G401 (cell line): ENCODE measurements at places on chromosomes 5 and 9. TPM values are rescaled to one million over a fixed set of nuclear protein-coding genes. Genes with fewer than 3 reads are reported as not detected.

The SLC25A2 gene
- not detected in 2 replicates for total RNA-seq

The LCNL1 gene
- not detected in 2 replicates for total RNA-seq

The ARL14EPL gene
- total RNA-seq, result not detected in 2 replicates

The PRR16 gene
- total RNA-seq, result 0.49 TPM in 1 of 2 replicates, not detected in the other

The MSMP gene
- total RNA-seq, result not detected in 2 replicates

The ANGPTL2 gene
- total RNA-seq, result 10.3 and 24.4 TPM in 2 replicates

The OR1L1 gene
- not detected in 2 replicates for total RNA-seq

The PCDHB7 gene
- not detected in 2 replicates for total RNA-seq

The CIZ1 gene
- 13.7 and 17.5 TPM in 2 replicates for total RNA-seq

The TRPM3 gene
- not detected in 2 replicates for total RNA-seq

The GMCL2 gene
- 0.03 TPM in 1 of 2 replicates, not detected in the other for total RNA-seq

The WDR38 gene
- total RNA-seq, result 0.62 TPM in 1 of 2 replicates, not detected in the other

The CNTNAP3 gene
- 9.8 and 18.0 TPM in 2 replicates for total RNA-seq

The ITGA2 gene
- total RNA-seq, result not detected in 2 replicates

The ZBTB34 gene
- total RNA-seq, result 7.8 and 12.0 TPM in 2 replicates

DNA sequence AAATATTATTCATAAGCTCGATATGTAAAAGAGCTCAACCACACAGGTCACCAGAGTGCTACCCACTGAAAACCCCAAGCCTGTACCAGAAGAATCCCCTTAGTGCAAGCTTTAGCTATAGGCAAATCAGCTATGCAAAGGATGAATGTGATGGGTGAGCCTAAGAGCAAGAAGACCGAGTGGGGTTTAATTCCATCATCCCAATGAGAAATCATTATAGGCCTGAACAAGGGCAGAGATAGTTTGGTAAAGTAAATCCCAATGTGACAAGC, 21.8 kb downstream of the ELOVL7 start:
- DNase-seq, result no peak

DNA sequence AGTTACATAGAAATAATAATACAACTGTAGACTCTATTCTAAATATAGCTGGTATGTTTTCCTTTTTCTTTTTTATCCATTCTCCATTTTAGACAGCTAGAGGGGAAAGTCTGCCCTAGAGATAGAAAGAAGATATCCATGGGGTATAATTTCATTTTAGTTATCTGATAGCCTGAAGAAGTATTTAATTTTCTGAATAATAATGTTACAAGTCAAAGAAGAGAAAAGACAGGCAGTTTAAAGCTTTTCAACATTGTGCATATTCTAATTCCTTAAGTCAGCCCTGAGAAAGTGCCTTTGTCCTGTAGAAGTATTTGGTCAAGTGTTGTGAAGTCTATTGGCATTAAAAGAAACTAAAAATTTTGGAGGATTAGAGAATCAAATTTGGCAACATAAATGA, 2.5 kb upstream of the VCAN start:
- no peak for DNase-seq

DNA sequence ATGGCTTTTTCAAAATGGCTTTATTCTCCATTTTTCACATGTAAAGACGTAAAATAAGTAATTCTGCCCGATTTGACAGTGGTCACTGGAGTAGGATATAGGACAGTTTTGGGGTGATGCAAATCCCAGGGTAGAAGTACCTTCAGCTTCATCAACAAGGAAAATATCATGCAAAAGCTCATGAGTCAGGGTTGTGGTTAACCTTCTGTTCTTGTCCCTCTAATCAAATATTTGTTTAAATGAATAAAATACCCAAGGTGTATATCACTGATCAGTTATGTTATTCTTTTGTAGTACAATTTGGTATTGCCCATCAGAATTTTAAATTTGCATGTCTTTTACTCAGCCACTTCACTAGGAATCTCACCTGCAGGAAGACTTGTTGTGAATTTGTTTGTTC, 40.0 kb downstream of the FBXL7 start:
- DNase-seq, result no peak

DNA sequence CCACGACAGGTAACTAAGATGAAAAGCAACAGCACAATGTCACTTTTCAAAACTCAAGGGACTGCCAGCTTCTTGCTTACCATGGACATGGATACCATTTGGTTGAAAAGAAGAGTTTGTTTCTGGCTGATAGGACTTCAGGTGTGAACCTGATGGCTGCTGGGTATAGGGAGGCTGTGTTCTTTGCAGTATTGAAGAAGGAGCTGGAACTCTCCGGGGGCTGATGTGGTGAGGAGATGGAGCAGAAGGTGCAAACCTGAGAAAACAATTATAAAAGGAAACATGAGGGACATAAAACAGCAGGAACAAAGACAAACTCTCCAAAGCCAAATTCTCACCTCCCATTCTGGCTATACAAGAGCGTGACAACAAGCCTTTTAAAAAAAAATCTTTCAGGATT, 330.1 kb upstream of the RFX3 start:
- no peak for DNase-seq

DNA sequence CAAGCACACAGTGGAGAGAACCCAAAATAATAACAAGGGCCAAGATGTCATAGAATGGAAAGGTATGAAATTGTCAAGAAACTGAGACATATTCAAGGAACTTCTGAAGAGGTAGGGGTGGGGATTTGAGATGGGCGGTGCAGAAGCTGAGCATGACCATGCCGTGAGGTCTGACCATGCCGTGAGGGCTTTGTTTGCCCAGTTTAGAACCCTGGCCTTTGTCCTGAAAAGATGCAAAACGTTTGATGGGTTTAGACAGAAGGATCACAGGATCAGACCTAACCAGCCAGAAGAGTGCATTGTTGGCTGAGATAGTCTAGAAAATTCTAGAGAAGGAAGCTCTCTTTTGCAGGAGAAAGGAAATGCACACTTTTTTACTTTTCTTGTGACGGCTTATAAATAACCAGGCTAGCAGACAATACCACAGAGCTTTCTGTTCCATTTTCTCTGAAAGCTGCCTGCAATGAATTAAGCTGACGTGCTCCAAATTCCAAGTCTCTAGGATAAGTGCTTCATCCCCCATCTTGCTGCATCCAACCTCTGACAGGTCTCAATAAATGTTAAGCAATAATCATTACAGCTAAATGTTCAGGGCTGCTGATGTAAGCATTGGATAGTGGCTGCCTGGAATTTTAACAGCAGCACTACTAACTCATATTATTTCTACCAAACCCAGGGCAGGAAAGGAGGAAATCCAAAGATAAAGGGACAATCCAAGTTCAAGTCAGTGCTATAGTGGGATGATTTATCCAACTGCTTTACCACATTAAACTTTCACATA, 110.9 kb upstream of the IL6ST start:
- no peak for DNase-seq

DNA sequence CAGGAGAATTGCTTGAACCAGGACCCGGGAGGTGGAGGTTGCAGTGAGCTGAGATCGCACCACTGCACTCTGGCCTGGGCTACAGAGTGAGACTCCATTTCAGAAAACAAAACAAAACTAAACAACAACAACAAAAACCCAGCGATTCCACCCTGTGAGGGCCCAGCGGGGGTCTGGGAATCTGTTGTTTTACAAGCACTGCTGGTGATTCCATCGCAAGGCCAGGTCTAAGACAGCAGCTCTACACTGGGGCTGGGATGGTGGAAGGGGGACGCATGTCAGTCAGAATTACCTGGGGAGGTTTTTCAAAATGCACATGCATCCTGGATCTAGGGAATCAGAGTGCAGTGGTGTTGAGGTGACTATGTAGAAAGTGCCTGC, 90.9 kb downstream of the ANKRD55 start:
- no peak for DNase-seq

DNA sequence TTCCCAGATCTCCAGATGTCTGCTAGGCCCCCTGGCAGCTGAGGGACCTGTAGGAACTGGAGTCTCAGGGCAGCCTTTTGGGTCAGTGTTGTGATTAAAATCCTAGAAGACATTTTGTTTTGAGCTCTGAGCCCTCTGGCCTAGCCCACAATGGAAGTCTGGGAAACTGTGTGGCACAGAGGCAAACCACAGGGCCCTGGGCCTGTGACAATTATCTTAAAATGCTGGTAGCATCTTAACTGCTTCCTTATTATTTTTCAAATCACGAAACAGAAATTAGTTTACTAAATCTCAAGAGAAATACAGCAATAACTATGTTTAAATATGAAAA, 125.5 kb downstream of the STARD4 start:
- DNase-seq, result no peak

DNA sequence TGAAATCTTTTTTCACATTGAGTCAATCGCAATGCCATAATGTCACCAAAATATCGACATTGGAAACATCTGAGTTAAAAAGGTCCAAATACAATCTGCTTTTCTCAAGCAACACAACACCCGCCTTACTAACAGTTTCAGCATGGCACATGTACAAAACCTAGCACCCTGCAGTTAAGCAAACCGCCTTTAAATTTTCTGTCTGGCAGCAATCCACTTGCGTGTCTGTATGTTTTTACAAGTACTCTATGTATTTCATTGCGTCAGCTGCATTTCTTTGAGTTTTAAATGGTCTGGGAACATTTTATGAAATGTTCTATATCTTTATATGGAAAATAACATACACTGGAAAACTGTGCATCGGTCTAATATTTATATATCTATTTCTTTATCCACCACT, 134.6 kb downstream of the DENND1A start:
- no peak for DNase-seq

- DNase-seq, result peak; percentile 69
Observed at GRCh38 chr9:27426511-27427271, 97.4 kb upstream of the IFNK start.

DNA sequence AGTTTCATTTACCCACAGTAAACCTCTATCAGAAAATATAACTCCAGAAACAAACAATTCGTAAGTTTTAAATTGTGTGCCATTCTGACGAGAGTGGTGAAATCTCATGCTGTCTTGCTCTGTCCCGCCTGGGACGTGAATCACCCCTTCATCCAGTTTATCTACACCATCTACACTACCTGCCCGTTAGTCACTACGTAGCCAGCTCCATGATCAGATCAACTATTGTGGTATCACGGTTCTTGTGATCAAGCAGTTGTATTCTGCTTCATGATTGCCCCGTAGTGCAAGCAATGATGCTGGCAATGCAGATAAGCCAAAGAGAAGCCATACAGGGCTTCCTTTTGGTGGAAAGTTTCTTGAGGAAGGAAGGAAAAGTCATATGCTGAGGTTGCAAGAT, 150.3 kb downstream of the GOLPH3 start:
- no peak for DNase-seq

- no peak for DNase-seq
Observed at GRCh38 chr5:122187426-122187825, 58.1 kb downstream of the ZNF474 start.

DNA sequence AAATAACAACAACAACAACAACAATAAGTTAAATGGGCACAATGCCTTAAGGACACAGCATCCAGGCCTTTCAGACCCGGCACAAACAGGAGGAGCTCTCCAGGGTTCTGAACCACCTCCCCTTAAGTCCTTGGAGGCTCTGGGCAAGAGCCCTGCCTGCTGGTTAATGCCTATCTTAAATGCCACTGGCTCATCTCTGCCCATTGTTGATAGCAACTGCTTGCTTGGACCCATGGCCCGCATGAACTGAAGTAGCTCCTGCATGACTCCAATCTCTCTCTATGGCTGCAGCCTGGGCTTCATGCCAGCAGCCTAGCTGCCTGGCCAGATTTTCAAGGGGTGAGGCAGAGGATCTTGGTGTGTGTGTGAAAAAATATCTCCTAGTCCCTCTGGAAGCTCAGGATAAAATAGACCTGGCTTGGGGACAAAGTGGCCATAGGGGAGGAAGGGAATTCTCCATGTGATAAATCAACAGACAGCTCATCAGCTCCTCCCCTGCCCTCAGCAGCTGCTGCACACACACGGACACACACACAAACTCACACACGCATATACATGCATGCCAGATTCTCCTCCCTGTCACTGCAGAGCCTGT, 27.4 kb downstream of the FAM219A start:
- DNase-seq, result peak; percentile 97

- DNase-seq, result no peak
Observed at GRCh38 chr5:133682451-133682850, 70.1 kb upstream of the FSTL4 start.

- DNase-seq, result peak; percentile 24
Observed at GRCh38 chr5:132372127-132372526, 2.6 kb downstream of the SLC22A5 start.

GRCh38 chr9:33137781-33138264, 29.3 kb downstream of the B4GALT1 start:
- no peak for DNase-seq

GRCh38 chr9:37540634-37541033, 35.5 kb downstream of the FBXO10 start:
- DNase-seq, result peak; percentile 81

DNA sequence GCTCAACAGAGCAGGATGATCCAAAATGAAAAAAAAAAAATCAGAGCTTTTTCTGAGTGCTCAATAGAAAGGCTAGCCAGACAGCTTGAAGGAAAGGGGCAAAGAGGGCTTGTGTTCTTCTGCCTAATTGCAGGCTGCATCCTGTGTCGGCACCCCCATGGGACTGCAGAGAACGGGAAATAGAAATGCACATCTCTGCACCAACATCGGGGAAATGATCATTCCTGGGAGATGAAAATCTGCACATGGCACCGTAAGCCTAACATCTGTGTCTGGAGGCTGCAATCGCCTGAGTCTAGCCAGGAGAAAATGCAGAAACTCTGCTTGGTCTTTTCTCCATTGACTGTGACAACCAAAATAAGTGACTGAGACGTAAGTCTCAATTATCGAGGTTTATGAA, 243.9 kb downstream of the ICE1 start:
- no peak for DNase-seq

- DNase-seq, result no peak
Observed at GRCh38 chr5:17312358-17312757, 94.9 kb downstream of the BASP1 start.

- no peak for DNase-seq
Observed at GRCh38 chr5:90162324-90162723, 247.2 kb downstream of the CETN3 start.

DNA sequence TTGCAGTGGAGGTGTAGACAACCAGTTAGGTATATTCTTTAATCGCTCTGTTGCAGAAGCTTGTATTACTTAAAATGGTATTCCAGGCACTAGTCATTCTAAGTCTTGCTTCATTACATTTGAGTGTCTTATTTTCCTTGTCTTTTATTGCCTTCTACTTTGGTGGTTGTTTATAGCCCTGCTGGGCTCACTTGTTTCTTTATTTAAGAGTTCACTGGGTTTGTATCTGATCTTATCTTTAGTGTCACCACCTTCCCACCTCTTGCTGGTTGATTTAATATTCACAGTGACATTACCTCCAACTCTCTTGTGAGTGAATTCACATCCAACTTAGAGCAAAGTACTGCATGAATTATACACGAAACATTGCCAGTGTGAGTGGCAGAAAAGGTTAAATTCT, 83.6 kb upstream of the BNC2 start:
- no peak for DNase-seq

GRCh38 chr9:87855061-87855460, 27.6 kb upstream of the SPATA31E1 start:
- no peak for DNase-seq

GRCh38 chr9:116580853-116581252, 106.3 kb upstream of the TRIM32 start:
- no peak for DNase-seq

- no peak for DNase-seq
Observed at GRCh38 chr9:89810431-89810830, 205.6 kb downstream of the GADD45G start.
